ENCODE measurements at places on chromosomes 11 and 22. TPM values are rescaled to one million over a fixed set of nuclear protein-coding genes. Genes with fewer than 3 reads are reported as not detected.

The TSSK2 gene
- not detected for total RNA-seq

GRCh38 chr22:42805016-42805997 is 51.8 kb downstream of the ARFGAP3 start:
- no peak for DNase-seq

The CYTH4 gene
- 0.59 TPM for total RNA-seq

DNA sequence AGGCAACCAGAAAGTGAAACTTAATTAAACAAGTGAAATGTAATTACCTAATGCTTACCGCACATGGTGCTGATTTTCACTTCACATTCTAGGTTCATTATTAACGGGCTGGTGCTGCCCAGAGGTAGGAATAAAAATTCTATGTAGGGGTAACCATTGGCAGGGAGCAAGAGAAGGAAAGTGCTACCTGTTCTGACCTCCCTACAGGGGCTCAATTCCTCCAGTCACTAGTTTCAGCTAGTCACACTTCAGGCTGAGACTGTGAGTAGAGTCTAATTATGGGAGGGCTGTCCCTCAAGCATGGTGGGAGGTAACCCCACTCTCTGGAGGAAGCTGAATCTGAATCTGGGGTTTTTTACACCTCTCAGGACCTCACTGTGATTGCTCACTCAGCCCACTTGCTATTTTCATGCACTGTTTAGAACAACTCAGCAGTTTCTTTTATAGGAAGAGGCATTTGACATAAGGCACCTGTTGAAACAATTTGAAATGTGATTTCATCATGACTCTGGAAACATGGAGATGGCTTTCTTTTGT is 75.4 kb downstream of the MAML2 start:
- DNase-seq: no peak

DNA sequence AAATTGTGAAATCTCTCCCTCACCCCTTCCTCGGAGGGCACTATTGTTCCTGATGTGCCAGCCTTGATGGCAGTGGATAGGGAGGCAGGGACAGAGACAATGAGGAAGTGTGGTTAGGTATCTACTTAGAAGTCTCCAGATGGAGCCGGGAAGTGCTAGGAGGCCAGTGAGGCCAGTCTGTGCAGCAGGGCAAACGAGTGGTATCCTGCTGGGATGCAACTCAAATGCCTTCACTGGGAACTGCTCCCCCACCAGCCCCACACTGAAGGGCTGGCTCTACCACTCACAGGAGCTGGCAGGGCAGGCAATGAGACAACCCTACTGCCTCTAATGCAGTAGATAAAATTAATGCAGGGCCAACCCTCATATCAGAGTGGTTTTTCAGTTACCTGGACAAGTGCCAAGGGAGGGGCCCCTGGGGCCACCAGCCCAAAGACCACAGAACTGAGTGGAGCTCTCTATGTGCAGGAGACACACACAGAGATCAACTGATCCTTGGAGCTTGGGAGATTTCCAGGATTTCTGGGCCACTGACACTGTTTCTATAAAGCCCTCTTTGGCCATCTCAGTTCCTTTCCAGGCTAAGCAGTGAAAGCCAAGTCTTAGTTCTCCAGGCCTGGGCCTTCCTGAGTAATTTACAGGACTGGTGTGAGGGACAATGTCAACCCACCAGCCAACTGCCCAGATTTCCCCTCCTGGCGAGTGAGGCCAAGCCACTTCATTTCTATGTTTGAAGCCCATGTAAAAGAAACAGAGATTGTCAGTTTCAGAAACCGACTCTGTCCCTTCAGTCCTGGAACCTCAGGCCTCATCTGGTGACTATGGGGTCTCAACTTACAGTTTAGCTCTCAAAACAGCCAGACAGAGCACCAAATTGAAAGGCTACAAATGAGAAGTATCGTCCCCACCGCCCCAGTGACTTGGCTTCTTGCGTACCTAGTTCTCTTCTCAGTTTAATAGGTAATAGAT is 4.1 kb downstream of the MIF start:
- DNase-seq: peak; percentile 57

GRCh38 chr22:38193580-38193979 is 8.2 kb upstream of the MAFF start:
- DNase-seq: no peak

GRCh38 chr11:70680781-70681281 is 282.5 kb downstream of the CTTN start:
- DNase-seq: peak; percentile 68

DNA sequence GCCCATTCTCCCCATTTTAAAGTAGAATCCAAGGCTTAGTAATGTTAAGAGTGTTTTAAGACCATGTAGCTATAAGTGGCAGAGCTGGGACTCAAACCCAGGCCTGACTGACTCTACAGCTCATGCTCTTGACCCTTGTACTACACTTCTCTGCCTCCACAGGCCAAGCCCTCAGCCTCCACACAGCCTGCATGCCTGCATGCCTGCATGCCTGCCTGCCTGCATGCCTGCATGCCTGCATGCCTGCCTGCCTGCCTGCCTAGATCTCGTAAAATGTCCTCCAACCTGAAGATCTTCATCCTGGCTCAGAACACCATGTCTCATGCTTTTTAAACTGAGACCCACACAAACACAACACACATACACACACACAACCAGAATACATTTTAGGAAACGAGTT is 18.6 kb downstream of the TBC1D10A start:
- no peak for DNase-seq

DNA sequence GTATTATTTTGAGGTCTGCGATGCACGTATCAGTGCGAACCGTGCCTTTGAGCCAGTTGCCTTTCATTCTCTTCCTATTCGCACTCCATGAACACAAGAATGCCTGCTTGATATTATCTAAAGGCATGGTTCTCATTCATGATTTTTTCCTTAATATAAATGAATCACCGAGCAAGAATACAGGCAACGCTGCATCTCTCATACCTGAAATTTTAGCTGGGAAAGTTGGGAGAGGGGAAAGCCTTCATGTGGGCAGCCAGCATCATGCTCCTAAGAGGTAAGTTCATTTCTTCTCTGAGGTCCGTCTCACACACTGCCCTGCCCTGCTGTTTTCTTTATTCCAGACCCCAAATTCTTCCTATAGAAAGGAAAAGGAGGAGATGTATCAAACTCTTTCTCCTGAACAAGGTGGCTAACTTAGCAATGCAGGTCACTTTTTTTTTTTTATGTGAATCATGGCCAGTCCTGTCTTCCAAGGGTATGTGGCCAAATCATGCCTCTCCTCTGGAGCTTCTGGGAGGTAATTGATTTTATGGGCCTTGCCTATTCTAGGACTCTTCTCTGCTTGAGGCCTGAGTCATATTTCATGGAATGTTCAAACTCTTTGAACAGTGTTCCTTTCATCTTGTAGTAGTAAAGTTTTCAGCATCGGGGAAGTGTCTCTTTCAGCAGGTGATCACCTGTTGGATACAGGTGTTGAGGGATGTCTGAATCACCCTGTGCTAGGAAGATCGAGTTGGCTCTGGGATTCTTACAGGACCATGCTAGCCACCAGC is 3.2 kb downstream of the GLB1L2 start:
- no peak for DNase-seq

GRCh38 chr11:47400768-47401279 is 7.6 kb upstream of the SLC39A13 start:
- peak; percentile 73 for DNase-seq

The EXPH5 gene
- total RNA-seq: under 0.01 TPM

GRCh38 chr11:46663277-46663940 is 37.0 kb downstream of the ARHGAP1 start:
- DNase-seq: no peak

DNA sequence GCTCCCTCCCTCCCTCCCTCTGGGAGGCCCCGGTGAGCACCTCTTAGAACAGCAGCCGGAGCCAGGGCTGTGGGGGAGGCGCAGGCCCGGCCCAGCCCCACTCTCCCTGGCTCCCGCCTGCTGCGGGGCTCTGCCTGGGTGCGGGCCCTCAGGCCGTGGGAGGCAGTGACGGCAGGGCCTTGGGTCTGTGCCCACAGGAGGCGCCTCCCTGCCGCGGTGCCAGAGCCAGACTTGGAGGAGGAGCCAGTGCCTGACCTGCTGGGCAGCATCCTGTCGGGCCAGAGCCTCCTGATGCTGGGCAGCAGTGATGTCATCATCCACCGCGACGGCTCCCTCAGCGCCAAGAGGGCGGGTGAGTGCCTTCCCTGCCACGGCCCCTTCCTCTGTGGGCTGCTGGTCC is 9.5 kb downstream of the IRF7 start:
- peak; percentile 98 for DNase-seq

The WNT11 gene
- under 0.01 TPM for total RNA-seq

The CHRM1 gene
- not detected for total RNA-seq

DNA sequence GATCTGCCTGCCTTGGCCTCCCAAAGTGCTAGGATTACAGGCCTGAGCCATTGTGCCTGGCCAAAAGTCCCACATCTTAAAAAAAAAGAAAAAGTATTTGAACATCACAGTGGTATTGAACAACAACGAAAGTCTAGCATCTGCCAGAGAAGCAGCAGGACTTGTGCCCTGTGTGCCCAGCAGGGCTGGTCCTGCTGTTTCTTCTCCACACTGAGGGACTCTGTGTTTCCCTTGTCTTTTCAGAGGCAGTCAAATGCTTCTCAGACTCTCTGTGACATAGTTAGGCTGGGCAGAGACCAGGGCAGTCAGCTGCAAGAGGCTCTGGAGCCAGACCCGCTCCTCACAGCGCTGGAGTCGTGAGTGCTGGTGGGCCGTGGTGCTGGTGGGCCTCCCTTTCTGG is 56.2 kb downstream of the SBF1 start:
- peak; percentile 50 for DNase-seq

DNA sequence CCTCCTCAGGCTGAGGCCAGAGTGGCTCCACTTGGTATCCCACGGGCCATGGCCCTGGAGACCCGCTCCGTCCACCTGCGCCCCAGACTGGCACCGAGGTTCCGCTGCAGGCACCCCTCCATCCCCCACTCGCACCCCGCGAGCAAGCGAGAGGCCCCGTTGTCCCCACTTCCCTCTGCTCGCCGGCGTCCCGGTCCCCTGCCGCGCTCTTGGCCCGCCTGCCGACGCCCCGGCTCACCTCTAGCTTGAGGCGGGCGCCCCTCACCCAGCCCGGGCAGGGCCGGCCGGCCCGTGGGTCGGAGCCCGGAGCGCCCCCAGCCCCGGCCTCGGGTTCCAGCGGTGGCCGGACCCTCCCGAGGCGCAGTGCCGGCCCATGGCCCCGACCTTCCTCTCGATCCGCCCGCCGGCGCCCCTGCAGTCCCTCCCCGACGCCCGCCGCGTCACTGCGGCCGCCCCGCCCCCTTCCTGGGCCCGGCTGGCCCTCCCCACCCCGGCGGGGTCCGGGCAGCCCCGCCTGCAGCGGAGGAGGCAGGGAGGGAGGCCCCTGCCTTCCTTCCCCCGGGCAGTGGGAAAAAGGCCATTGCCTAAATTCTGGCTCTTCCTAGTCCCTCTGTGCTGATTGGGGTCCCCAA is at the start of gene PITPNM1:
Gene PITPNM1, minus strand, starts transcription at position 414 of the 632 bp plus-strand sequence. CDS start 1,183 bp downstream, outside the sequence.
- DNase-seq: peak; percentile 98

The UCP2 gene
- total RNA-seq: under 0.01 TPM

- peak; percentile 80 for DNase-seq
Observed at GRCh38 chr11:76316726-76317125, 64.2 kb downstream of the THAP12 start.

DNA sequence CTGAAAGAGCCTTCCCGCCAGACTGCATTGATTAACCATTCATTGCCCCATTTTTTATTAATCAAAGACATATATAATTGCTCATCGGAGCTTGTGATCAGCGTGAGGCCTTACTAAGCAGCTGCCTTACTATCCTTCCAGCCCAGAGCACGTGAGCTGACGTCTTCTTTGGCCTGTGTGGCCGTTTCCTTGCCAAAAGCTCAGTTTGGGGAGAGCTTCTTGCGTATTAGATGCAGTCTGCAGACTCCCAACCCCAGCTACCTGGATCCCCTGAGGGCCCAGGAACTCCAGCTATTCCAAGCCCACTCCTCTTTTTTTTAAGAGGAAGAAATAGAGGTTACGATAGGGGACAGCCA is 784 bp upstream of the SLC43A3 start:
- no peak for DNase-seq

DNA sequence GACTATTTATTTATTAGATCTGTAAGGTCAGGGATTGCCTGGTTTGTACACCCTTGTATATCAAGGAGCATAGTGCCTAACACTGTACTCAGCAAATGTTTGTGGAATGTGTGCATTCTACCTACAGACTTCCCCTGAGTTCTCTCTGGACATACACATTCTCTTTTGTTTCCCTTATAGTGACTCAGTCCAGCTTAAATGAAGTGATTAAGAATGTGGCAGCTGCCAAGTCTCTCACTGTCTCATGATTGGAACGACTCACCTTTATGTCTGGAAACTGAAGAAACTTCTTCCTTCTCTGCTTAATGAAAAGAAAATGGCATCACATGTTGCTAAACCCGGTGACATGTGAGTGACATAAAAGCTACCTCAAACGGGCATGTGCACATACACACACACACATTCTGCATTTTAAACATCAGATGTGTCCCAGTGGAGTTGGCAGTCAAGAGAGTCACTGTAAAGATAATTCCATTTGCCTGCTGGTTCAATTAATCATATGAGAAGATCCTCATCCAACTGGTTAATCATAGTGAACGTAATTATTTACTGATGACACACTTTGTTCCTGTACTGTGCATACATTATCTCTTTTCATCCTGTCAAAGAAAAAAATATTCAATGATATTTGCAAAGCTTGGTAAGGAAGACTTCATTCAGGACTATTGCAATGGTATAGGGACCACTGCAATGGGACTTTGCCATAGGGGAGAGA is 42.8 kb downstream of the GLYAT start:
- no peak for DNase-seq

DNA sequence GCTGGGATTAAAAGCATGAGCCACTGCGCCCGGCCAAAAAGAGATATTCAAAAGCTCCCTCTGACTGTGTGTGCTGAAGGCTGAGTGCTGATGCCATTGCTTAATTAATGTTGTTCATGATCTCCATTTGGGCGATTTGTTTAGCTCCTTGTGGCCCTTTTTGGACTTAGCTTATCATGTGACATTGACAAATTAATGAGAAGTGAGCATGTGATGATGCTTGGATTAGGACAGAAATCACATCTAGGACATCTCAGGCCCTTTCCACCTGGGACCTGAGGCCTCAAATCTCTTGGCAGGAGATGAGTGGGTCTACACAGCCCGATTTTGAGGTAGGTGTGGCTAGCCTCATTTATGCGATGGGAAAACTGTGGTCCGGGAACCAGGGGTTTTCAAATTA is 10.4 kb downstream of the EHF start:
- DNase-seq: no peak

- no peak for DNase-seq
Observed at GRCh38 chr11:36222831-36223635, 66.2 kb downstream of the COMMD9 start.

The MLC1 gene
- 0.88 TPM for total RNA-seq

GRCh38 chr11:36718451-36718850 is 120.4 kb upstream of the RAG2 start:
- DNase-seq: no peak

The TMPRSS6 gene
- total RNA-seq: not detected

- DNase-seq: no peak
Observed at GRCh38 chr11:18461909-18462308, 6.3 kb downstream of the LDHAL6A start.

Data from osteoblast (primary cell).